EH (cell line): ENCODE measurements at places on chromosomes 7 and 10.
A peak's percentile ranks its signal among the peaks of the same experiment; 100 is the strongest.

DNA sequence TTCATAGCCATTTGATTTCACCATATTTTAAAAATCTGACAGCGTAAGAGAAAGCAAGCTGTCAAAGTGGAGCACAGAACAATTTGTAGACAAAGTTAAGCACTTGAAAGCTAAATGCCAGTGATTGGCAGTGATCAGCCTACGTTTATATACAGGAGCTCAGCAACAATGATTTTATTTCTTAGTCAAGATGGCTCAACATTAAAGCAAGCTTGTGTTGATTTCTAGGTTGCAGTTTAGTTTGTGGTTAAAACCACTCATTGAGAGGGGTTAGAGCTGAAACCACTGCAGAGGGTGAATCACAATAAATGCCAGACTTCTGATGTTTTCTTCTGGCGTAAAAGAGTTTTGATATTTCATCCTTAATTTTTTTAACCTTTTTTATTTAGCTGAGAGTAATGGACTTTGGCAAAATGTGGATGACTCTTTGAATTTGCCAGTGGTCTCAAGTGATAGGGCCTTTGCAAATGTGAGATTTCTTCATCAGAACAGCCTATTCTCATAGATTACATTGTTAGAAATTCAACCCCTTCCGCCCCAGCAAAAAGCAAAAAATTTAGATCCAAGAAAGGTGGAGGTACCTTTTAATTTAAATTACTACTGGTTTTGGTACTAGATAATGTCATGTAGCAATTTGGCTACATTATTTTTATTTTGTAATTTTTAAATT lies 73.8 kb downstream of the SHOC2 start:
- DNase-seq: peak; percentile 81

DNA sequence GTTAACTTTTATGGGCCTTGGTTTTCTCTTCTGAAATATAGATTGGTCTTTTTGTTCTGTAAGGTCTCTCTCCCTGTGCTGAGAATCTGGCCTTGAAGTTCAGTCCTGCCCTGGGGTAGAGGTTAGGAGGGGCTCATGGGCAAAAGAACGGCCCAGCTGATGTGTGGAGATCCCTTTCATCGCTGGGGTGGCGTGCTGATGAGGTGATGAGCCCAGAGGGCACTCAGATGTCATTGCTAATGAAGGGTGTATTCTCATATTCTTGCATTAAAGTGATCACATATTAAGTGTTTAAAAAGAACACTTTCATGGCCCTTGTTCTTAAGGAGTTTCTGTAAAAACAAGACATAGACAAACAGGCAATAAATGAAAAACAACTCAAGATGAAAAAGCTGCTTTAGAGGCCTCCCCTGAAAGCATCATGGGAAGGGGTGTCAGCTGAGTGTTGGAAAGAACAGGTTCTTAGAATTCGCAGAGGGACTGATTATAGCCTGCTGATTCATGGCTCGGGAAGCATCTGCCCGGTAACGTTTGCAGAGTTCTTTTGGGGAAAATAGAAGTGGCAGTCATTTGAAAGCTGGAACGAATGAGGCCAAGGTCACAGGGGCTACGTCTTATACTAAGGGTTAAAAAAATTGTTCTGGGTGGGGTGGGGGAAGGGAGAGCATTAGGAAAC lies 72.5 kb upstream of the GPR158 start:
- DNase-seq: no peak

GRCh38 chr7:84181628-84182027 lies 13.0 kb downstream of the SEMA3A start:
- peak; percentile 58 for DNase-seq

GRCh38 chr7:143242306-143242705 lies 20.5 kb downstream of the TAS2R40 start:
- no peak for DNase-seq

- DNase-seq: no peak
These were observed 6.9 kb upstream of the NUDCD3 start for GRCh38 chr7:44497155-44498027.
